Nucleus accumbens (tissue), 56 donors: ENCODE measurements at places on chromosomes 7 and 10.
A peak's percentile ranks its signal among the peaks of the same experiment; 100 is the strongest.

DNA sequence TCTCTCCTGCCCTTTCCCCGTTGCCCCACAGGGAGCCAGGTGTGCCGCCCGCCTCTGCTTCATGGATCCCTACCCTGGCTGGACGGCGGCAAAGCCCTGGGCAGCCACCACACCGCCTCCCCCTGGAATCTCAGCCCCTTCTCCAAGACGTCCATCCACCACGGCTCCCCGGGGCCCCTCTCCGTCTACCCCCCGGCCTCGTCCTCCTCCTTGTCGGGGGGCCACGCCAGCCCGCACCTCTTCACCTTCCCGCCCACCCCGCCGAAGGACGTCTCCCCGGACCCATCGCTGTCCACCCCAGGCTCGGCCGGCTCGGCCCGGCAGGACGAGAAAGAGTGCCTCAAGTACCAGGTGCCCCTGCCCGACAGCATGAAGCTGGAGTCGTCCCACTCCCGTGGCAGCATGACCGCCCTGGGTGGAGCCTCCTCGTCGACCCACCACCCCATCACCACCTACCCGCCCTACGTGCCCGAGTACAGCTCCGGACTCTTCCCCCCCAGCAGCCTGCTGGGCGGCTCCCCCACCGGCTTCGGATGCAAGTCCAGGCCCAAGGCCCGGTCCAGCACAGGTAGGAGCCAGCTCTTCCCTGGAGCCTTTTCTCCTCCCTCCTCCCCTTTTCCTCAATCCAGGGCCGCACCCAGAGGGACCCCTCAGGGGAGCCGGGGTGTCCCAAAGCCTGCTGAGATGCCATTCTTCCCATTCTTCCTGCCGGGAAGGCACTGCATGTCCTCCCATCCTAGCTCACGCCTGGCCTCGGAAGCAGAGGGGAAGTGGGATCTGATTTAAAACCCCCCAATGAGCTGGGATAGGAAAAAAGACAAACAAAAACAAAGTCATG, 4.0 kb downstream of the GATA3 start:
- DNase-seq, result no peak

GRCh38 chr7:26694141-26694540, 170.2 kb downstream of the SKAP2 start:
- no peak for DNase-seq

GRCh38 chr10:73886661-73887293, 12.4 kb upstream of the CAMK2G start:
- DNase-seq, result no peak

GRCh38 chr7:44218418-44219201, 17.8 kb downstream of the YKT6 start:
- DNase-seq, result peak; percentile 25

- DNase-seq, result peak; percentile 33
Observed at GRCh38 chr10:126240483-126240882, 147.8 kb downstream of the ADAM12 start.

DNA sequence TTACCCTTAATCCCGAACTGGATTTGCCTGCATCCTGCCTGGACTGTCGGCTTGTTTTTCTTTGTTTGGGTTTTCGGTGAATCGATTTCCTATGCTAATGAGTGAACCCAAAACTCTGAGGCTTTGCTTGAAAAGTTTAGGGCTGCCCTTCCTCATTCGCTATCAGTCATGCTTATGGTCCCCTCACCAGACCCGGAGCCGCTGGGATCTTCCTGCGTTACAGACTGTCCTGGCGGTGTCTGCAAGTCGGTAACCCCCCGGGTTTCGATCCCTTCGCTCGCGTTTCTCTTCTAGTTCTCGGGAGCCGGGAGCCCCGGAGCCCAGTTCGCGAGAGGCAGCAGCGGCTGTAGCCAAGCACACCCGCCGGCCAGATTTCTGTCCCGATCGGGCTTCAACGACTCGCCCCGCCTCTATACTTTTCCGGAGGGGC, 2.2 kb downstream of the EMX2 start:
- DNase-seq, result no peak

DNA sequence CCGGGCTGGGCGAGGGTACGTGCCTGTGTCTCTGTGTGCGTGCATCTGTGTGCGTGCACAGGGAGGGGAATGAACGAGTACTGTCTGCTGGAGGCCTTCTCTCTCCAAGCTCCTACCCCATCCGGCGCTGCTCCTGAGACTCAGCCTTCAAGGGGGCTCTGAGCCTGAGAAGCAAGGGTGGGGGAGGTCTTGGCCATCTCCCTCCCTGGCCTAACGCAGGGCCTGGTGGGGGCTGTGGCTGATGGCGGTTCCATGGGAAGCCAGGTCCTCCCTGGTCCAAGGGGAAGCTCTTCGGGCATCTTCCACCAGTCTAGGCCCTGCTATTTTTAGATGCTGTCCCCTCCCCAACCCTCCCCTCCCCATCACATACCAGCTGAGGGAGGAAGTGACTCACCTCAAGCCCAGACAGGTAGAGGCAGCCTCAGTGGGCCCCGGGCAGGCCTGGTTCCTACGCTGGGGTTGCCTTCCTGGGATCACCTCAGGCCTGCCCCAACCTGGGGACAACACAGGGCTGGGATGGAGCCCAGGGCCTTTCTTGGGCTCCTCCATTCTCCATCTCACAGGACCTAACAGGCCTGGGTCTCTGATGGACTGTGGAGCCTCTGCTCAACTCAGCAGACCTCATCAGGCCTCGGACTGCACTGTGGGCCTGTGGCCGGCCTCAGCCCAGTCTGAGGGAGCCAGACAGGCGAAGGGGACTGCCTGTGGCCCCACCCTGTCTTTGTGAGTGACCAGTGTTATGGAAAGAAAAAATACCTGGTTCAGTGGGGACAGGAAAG, 32.2 kb downstream of the DNAJB12 start:
- DNase-seq, result no peak

DNA sequence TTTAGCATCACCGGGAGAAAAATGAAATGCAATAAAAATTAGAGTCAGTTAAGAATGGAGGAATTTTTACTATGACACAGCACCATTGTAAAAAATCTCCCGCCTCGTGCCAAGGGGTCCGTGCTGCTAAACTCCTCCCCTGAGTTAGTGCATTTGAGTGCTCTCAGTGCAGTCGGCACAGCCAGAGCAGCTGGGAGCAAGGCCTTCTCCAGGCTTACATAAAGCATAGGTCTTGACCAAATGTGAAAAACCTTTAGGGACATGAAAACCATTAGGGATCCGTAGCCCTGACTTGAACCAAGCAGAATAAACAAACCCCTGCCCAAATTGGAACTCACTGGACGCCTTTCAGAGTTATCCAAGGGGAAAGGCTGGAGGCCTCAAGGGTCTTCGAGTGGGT, 152.6 kb downstream of the PLCE1 start:
- no peak for DNase-seq

GRCh38 chr7:48052748-48053147, 17.4 kb downstream of the C7orf57 start:
- DNase-seq, result no peak

DNA sequence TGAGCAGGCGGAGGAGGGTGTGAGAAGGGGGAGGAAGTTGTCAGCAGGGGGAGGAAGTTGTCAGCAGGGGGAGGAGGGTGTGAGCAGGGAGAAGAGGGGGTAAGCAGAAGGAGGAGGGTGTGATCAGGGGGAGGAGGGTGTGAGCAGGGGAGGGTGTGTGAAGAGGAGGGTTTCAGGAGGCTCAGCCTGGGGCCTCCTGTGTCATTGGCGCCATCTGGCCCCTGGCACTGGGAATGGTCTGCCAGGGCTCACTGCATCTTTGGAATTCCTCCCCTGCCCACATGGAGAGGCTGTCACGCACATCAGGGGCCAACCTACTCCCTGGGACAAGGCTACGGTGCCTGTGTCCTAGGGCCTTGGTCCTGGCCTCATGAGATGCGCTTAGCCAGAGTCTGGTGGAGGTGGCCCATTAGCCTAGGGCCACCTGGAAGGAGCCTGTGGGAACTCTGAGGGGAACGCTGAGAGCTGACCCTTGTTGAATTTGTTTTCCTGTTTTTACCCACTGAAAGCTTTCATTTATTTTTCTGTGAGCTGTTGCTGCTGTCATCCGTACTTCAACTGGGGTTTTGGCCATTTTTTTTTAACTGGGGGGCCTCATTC, 18.0 kb downstream of the CAMK2B start:
- DNase-seq, result no peak

DNA sequence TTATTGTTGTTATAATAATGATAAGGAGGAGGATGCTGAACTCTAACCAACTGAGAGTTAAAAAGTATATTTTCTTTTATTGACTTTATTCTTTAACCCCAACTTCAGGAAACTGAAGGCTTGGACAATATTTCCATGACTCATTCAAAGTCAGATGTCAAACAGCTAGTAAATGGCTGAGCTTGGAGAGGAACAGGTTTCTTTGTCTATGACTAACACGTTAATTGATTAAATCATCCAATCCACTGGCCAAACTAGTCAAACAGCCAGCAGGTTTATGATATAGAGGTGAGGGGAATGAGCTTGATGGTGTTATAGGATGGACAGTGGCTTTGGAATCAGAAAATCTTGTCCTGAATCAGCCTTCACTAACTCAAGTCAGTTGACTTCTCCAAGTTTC, 119.1 kb upstream of the WDR11 start:
- no peak for DNase-seq

GRCh38 chr10:70858759-70859158, 29.6 kb downstream of the PCBD1 start:
- DNase-seq, result no peak

DNA sequence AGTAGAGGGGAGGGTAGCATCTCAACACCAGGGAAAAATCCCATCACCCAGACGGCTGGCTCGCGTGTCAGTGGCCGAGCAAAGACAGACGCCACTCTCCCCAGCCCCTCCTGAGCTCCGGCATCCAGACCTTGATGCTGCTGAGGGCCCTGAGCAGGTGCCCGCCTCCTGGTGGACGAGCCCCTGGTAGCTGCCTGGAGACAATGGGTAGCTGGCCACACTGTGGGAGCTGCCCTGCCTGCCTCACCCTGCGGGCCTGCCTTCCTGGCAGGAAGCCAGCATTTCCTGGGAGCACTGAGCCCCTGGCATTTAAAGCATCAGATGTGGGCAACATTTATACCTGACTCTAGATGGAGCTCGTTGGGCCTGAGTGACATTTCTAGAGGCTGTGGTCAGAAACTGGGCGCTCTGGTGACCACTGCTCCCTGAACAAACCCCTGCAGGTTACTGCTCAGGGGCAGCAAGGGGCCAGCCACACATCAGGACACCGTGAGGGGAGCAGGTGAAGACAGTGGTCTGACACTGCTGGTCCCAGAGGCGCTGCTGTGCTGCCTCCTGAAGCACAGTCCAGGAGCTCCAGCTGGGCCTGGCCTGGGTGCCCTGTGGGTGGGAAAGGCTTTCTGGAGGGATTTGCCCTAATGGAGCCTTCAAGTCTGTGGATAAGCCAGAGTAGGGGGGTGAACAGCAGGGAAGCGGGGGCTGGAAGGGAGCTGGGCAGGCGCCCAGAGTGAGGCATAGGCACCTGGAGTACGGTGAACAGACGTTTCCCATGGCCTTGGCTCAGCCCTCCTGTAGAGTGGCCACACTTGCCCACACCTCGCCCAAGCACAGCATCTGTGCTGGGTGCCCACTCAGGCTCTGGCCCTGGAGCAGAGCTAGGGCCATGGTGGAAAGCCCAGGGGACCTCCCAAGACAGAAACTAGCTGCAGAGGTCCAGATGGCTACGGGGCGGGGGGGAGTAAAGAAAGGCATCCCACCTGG, 138.7 kb downstream of the MAPK8 start:
- no peak for DNase-seq

- DNase-seq, result no peak
Observed at GRCh38 chr10:103784723-103785418, 70.5 kb downstream of the SH3PXD2A start.

GRCh38 chr10:115092555-115093285, 445 bp upstream of the ATRNL1 start:
- DNase-seq, result peak; percentile 38

GRCh38 chr7:74404388-74404700, 49.4 kb upstream of the GTF2IRD1 start:
- DNase-seq, result no peak

DNA sequence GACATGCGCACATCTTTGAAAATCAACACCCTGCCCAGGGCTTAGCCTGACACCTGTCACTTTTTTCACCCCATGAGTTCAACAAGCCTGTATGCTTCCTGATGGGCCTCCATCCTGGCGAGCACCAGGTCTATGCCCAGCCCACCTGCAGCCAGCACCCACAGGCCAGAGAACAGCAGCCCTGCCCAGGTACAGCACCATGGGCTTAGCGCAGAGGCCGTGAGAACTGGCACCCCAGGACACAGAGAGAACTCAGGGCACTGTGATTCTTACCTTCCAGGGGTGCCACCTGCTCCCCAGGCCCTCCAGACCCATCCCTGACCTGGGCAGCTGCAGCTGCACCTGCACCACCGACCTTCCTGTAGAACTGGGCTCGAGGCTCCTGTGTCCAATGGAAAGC, 536.6 kb downstream of the TCERG1L start:
- no peak for DNase-seq

GRCh38 chr10:69218831-69219230, 1.3 kb upstream of the HKDC1 start:
- no peak for DNase-seq

- DNase-seq, result no peak
Observed at GRCh38 chr7:144525956-144526355, 122.5 kb upstream of the NOBOX start.

- DNase-seq, result no peak
Observed at GRCh38 chr7:25562673-25563182, 334.4 kb upstream of the NPVF start.

- no peak for DNase-seq
Observed at GRCh38 chr10:109239371-109239770, 683.9 kb downstream of the XPNPEP1 start.

DNA sequence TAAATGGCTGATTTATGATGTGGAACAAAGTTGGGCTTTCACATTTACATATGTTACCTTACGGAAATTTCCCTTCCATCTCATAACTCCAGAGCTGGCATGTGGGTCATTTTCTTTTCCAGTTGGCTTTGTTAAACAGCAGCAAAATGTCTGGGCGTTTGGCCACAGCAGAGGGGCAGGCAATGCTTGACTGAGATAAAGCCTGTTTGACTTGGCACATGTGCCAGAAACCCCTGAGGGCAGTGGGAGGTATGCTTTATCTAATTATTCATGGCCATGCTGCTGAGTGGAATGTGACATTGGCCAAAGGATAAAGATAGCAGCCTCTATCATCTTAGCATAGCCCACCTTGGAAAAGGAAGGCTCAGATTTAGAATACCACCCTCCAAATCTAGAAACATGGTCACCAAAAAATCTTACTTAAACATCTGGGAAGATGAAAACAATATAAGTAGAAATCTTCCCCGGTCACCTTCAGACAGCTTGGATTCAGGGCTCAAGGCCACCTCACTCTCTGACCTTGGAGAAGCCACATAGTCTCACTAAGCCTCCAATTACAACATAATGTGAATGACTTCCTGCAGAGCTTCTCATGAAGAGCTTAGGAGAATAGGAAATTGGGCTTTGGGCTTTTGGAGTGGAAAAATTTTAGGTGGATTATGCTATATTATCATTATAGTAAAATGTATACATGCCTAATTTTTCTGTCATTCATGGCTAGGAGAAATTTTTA, 101.5 kb downstream of the GRM3 start:
- no peak for DNase-seq
